T-helper 1 cell (primary cell): ENCODE measurements at places on chromosomes 6 and 20.

- no peak for DNase-seq
Observed at GRCh38 chr6:41604006-41604405, 34.3 kb upstream of the MDFI start.

DNA sequence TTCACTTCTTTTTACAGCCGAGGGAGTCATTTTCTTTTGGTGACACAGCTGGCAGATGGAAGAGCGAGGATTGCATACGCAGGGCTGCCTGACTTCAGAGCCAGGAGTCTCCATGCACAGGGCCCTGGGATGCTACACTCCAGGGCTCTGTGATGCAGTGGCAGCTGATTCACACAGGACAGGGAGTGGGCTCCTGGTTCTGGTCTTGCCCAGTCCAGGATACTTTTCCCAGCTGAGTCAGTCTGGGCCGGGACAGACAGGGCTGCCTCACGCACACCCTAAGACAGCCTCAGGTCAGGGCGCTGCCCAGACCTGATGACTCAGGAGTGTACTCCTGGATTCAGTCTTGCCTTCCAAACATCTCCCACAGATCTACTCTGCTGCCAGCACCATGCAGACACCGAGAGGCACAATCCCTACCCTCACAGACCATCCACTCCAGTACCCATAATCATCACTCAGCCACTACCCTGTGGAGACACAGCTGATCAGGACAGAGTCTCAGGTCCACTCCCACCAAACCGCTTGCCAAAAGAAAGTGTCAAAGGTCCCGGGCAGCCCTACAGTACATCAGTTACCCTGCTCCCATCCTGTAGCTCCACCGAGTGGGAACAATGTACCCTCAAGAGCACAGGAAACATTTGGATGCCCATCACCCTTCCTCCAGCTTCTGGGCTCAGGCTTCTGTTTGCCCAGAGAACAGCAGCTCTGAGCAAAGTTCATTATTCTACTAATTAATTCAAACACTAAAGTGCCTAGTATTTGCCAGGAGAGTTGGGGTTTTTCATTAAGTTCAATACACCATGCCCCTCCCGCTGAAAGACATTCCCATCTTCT, 11.5 kb downstream of the SDC4 start:
- DNase-seq, result no peak

GRCh38 chr20:14142171-14142570, 146.9 kb downstream of the MACROD2 start:
- DNase-seq, result no peak

GRCh38 chr20:62133864-62134263, 9.3 kb downstream of the PSMA7 start:
- no peak for DNase-seq

DNA sequence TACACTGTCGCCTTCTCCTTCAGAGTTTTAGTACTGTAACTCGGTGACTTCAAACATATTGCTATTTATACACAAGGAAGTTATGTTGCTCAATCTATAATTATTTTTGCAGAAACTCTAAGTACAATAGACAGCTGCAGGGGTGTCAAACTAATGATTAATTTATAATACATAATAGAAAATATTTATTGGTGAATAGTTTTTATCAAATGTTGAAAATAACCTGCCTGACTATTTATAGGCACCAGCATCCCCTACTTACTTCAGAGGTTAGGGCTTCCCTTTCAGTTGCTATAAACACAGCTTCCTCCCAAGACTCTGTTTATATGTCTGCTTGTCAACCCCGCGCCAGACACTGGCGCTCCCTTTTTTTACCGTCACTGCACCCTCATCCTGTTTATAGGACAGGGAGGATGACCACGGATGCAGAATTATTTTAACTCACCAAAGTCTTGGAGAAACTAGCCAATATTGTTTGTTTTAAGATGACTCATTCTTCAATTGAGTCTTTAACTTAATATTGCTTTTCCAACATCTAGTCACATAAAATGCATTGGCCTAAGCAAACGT, 225.0 kb downstream of the ALDH8A1 start:
- no peak for DNase-seq
